Activated T-helper 1 cell treated with anti-CD3 and anti-CD28 coated beads, Interleukin-12 subunit alpha, Interleukin-12 subunit beta, Interleukin-2, Interleukin-4 antibody, amounts not matched to agents 30 ng/mL and 10 ng/mL and 1 ng/mL, durations not matched to agents 14 hours and 24 hours and 36 hours (primary cell): ENCODE measurements at places on chromosomes 2 and 18.
A peak's percentile ranks its signal among the peaks of the same experiment; 100 is the strongest.

DNA sequence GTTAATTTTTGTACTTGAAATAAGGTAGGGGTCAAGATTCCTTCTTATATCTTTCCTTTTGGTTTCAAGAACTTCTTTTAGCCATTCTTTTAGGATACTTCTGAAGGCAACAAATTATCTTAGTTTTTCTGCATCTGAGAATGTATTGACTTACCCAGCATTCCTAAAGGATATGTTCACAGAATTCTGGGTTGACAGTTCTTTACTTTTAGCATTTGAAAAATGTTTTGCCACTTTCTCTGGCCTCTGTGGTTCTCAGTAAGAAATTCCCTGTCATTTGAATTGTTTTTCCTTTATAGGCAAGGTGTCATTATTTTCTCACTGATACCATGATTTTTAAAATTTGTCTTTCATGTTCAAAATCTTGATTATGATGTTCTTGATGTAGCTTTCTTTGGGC, 162.4 kb downstream of the GALNT1 start:
- no peak for DNase-seq

DNA sequence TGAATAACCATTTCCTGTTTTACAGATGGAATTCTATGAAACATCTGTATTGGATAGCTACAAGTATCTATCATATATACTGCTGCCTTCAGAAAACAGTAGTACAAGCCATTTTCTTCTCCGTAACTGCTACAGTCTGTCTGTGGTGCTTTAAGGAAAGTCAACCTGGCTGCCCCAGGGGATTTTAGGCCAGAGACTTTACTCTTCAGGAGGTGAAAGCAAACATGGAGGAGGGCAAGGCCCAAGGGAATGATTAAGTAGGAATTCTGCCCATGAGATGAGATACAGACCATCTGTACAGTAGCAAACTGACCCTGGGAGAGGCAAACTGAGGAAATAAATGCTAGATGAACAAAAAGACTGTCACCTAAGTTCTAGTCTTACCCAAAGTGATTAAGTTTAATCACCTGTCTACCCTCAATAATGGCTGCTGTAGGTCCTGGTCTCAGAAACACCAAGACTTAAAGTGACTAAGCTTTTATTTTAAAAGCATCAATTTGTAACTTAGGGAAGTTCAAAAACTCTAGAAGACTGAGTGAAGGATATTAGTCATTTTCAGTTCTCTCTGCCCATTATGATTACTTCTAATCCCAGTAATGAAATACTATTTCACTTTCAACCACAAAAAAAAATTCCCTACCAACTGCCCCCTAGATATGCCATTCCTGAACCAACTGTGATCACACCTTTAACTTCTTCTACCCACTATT, 14.8 kb downstream of the MBD2 start:
- DNase-seq: no peak

DNA sequence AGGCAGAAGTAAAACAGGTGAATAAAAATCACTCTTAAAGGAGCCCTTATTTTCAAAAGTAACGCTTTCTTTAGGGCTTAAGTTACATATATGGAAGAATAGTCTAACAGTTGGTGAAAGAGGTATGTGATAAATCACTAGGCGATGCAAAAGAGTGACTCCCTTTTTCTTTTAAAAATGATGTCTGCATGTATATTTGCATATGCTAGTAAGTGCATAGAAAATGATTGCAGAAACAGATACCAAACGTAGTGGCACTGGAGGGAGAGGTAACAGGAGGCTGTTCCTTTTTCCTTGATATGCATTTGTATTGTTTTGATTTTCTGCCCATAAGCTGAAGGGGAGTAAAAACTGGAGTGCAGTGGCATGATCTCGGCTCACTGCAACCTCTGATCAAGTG, 158.3 kb downstream of the PRPF40A start:
- DNase-seq: no peak

- DNase-seq: no peak
Measured at GRCh38 chr2:181281206-181281832, 175.9 kb upstream of the ITGA4 start.

GRCh38 chr2:202831242-202832220, 40.0 kb downstream of the ICA1L start:
- DNase-seq: peak; percentile 11

GRCh38 chr2:62705859-62706720, 577 bp downstream of the EHBP1 start:
- DNase-seq: no peak

- no peak for DNase-seq
Measured at GRCh38 chr18:64713284-64713683, 564.4 kb upstream of the LINC00305 start.
